Activated CD4-positive, alpha-beta T cell treated with anti-CD3 and anti-CD28 coated beads, Interleukin-2, amount 50 U/mL, for 48 hours (primary cell): ENCODE measurements at places on chromosomes 2 and 18.

DNA sequence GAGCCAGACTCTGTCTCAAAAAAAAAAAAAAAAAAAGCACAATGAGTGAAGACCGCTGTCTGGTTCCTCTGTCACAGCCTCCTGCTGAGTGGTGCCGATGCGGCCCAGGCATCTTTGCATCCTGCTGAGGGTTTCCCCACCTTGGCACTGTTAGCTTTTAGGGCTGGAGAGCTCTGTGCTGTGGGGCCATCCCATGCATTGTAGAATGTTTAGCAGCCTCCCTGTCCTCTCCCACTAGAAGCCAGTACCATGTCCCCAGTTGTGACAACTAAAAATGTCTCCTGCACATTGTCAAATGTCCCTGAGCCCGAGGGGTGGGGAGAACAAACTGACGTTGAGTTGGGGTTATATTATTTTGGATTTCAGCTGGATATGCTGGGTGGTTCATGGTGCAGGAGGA, 7.9 kb upstream of the COLEC11 start:
- DNase-seq, result no peak

DNA sequence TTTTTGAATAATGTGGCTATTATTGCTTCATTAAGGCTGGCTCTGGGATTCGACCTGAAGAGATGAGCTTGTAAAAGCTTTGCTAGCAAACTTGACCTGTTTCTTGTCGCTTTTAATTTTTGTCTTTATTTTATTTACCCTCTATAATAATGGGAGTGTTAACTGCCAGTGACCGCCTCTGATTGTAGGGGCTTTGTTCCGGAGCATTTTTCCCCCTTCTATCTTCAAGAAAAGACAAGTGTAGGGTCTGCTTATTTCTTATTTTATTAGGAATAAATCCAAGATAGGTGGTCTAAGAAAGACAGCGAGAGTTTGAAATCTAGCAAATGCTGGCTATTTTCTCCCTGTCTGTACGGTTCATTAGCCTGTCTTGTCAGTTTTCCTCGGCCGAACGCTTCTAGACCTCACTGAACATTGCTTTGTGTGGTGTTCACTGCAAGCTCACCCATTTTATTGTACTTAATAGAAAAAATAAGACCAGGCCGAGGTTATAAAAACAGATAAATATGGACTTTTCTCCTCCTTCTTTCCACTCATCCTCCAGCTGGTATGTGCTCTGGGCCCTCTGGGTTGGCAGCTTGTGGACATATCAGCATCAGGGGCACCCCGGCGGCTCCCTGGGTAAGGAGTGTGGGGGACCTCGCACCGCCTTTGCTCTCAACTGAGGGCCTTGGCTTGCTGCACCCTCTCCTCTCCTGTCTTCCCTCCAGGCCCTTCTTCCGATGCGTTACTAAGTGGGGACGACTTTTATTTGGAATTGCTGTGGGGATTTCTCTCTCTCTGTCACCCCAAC, 8.5 kb downstream of the MEIS1 start:
- DNase-seq, result no peak

DNA sequence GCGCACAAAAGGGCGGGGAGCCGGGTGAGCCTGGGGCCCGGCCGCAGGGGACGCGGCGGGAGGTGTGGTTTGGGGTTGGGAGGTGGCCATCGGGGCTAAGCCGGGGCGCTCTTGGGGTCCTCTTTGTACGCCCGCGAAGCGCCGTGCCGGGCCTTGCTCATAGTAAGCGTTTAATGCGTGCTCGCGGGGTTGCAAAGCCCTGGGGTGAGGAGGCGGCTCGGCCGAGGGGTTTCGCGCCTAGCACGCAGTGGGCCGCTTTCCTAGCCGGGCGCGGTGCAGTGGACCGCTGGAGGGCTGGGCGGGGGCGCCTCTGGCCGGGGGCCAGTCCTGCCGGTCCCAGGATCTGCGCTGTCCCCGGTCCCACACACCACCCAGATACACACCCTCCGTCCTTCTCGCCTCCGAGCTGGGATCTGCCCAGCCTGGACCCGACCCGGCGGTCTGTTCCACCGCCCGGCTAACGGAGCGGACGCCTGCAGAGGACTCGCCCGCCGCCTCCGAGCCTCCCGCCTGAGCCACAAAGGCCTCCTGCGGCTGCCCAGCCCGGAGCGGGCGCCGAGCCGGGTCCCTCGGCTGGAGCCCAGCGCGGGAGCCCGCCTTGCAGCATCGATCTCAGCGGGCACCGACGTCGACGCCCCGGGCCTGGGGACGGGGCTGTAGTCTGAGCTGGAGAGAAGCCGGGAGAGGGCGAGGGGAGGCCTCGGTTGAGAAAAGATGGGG, 564 bp downstream of the DPYSL5 start:
- DNase-seq, result peak; percentile 25

- DNase-seq, result no peak
Measured at GRCh38 chr2:168471163-168471475, 15.0 kb downstream of the CERS6 start.

DNA sequence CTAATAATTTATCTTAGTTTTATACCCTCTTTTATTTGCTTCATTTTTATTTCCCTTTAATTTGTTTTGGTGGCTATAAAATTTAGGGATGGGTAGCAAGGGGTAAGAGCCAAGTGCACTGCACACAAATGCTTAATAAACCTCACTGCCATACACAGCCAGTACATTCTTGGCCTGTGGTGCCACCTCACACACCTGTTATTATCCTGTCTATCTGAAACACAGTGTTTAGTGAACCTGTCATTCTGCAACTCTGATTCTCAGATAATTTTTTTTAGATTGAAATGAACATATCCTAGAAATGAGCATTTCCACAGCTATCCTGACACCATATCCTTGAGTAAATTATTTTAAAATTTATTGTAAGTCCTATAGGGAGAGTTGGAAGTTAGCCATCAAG, 807.5 kb downstream of the DCC start:
- no peak for DNase-seq

DNA sequence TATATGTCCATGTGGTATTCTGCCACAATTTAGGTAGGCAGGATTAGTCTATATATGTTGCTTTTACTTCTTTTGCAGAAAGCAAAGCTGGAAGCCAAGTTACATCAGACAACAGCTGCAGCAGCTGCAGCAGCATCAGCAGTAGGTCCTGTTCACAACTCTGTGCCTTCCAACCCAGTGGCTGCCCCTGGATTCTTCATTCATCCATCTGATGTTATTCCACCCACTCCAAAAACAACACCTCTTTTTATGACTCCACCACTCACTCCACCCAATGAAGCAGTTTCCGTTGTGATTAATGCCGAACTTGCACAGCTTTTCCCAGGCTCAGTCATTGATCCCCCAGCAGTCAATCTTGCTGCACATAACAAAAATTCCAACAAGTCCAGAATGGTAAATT, 107.6 kb downstream of the BIRC6 start:
- DNase-seq, result no peak

DNA sequence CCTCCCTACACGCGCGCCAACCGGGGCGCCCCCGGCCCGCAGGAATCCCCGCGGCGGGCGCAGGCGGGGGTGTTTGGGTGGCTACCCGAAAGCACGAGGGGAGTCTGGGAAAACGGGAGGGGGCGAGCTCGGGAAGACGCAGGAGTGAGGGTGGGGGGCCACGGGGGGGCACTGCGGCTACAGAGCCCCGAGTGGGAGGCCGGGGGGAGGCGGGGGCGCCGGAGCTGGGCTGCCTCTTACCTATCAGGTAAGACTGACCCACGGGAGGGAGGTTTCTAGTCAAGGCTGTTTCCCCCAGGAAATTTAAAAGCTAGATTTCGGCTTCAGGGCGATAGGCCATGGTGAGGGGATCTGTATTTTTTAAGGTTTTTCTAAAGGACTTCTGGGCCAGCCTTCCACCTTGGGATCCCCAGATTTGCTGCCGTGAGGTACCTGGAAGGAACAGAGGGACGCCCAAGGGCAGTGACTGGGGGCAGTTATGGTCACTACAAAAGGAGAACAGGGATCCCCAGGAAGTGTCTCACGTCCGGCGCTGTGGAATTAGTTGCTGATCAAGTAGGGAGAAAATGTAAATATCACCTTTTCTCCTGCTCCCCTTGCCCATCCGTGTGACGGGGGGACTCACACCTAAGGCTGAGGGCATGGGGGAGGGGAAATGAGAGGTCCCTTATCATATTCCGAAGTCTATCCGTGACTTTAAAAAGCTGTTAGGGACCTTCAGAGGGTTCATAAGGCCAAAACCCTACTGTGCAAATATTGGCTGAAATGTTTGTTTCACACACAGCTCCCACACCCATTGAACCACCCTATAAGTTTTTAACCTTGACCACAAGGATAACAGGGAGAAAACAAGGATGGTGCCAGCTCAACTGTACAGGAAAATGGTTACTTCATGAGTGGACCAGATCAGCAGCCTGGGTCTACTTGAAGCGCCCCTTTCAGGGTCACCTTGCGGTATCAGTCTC, 638 bp upstream of the IRS1 start:
- DNase-seq, result no peak

DNA sequence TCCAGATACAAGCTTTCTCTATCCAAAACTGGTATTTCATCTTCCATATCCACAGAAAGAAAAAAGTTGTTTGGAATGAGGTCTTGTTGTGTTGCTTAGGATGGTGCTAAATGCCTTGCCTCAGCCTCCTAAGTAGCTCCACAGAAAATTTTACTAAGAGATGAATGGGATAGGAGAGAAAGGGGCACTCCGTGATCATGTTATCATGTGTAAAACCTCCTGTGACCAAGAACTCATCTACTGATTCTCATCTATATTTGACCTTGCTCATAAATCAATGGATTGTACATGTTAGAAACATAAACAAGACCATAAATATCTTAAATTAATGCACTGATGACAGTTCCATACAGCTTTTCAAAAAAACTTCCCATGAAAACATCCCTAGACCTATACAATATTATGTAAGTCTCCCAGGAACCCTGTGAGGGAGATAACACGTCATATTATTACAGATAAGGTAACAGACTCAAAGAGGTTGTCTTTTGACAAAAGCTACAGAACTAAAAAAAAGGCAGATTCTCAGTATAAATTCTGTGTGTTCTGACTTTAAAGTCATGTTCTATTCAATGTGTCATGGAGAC, 29.3 kb upstream of the KYNU start:
- DNase-seq, result no peak

DNA sequence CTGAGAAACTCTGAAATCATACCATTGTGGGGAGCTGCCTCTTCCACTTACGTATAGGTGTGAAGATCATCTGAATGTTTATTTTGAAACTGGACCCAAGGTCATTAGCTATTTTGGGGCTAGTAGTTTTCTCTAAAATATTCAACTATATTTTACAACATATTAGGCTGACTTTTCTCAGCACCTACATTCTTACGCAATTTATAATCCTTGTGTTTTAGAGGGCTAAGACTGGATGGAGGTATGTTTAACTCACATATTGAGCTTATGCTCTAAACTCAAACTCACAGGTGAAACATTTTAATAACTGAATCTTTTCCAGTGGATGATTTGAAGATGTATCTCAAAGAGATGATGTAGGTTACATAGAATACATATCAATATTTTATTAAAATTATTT, 49.2 kb downstream of the EFEMP1 start:
- no peak for DNase-seq

- no peak for DNase-seq
Measured at GRCh38 chr18:25630682-25631081, 278.7 kb upstream of the ZNF521 start.

DNA sequence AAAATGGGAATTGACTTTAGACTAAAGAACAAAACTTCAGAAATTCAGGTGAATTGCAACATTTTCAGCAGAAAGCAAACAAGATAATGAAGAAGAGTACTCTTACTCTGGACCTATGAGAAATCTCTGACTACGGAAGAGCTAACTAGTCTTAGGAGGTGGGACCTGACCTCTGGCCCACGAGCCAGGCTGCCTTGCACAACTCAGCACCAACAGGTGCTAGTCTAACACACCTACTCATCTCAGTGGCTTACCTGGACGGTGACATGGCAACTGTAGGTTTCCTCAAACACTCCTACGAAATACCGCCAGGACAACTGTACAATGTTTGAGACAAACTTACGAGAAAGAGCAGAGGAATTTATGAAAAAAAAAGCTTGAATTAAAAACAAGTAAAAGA, 3.1 kb upstream of the DSC3 start:
- DNase-seq, result no peak

GRCh38 chr2:112317303-112318158, 42.1 kb downstream of the ZC3H6 start:
- DNase-seq, result no peak

DNA sequence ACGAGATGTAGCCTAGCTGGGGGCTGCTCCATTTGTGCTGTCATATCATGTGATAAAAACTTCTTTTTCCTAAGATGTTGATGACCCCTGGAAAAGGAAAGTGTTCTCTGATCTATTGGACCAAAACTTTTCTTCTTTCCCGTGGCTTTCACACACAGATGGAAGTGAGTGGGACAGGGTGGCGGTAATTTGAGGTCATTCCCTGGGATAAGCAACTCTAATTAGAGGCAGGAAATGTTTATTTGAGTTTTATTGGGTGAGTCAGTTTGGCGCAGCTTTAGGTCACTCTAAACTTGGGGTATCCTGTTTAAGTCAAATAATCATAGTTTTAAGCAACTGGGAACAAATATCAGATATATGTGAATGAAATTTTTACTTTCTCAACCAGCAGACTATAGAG, 221.0 kb upstream of the EPAS1 start:
- DNase-seq, result no peak

DNA sequence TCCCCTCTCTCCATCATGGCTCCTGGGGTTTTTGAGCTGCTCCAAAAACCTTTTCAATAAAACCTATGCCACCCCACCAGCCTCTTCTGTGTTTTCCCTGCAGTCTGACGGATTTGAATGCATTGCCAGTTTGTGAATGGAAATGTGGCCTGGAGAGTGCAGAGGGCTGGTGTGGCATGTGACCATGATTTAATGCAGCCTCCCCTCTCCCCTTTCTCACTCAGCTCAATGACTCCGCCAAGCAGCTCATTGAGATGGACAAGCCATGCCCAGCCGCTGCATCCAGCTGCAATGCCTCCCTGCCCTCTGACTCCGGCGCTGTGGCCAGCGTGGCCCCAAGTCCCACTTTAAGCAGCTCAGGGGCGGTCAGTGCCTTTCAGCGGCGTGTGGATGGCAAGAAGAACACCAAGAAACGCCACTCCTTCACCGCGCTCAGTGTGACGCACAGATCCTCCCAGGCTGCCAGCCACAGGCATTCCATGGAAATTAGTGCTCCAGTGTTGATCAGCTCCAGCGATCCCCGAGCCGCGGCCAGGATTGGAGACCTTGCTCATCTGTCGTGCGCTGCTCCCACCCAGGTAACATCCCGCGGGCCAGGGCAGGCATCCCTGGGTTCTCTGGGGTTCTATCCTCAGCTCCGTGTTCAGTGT, 215.3 kb downstream of the SEPTIN10 start:
- no peak for DNase-seq

- no peak for DNase-seq
Measured at GRCh38 chr2:117789505-117789904, 25.0 kb upstream of the DDX18 start.

DNA sequence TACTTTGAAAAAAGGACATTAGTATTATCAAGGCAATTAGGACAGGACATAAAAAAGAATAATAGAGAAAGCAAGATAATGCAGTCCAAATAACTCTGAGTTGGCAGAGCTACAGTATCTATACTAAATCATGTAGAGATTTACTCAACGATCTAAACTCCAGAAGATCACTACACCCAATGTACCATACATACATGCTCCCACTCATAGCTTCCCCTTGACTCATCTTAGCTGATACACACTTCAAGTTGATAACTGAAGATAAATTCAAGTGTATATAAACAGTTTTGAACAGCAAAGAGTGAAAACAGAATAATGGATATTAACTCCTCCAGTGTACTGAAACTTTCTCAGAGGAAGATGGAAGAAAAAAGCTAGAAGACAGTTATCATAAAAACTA, 78.5 kb downstream of the SESTD1 start:
- DNase-seq, result no peak

- no peak for DNase-seq
Measured at GRCh38 chr18:61261870-61262269, 71.4 kb upstream of the CDH20 start.
